KG1 (cell line): ENCODE measurements at places on chromosomes 16 and 17.

DNA sequence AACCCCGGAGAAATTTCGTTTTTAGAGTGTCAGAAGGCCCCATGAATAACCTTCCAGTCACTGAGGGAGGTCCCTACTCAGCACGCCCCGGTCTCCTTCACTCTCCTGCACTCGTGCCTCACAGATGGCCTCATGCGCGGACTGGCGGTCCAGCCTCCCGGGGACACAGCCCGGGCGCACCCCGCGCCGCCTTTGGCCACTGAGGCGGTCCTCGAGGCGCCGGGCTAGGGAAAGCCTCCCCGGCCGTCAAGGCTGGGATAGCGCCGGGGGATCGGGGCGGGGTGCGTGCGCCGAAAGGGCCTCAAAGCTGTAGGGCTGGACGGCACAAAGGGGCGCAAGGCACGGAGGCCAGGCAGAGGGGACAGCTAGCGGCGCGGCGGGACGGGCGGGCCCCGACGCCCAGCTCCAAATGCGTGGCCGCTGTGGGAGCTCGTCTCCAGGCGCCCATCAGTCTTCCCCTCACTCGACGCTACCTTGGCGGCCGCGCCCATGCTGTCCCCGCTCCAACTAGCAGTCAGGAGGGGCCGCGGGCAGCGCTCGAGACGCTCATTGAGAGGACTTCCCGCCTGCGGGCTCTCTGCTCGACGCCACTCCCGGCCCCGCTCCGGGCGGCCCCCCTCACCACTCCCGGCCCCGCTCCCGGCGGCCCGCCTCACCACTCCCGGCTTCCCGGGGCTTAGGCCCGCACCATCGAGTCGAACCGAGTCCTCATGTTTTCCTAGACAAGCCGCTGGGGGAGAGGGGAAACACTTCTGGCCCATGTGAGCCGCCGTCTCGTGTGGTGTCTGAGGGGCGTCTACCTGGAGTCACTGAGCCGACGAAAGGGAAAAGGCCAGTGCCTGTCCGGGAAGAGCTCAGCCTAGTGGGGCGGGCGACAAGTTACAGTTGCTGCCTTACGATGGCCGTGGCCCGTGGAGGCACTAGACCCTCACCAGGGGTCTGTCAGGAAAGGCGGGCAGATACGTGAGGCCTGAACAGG, at the start of gene USP6:
USP6 (plus strand) TSS at position 360 of the 979 bp plus-strand sequence. CDS start 14,336 bp downstream, outside the sequence.
- DNase-seq = no peak

GRCh38 chr16:5011637-5012036, 22.1 kb downstream of the NAGPA start:
- DNase-seq = no peak

DNA sequence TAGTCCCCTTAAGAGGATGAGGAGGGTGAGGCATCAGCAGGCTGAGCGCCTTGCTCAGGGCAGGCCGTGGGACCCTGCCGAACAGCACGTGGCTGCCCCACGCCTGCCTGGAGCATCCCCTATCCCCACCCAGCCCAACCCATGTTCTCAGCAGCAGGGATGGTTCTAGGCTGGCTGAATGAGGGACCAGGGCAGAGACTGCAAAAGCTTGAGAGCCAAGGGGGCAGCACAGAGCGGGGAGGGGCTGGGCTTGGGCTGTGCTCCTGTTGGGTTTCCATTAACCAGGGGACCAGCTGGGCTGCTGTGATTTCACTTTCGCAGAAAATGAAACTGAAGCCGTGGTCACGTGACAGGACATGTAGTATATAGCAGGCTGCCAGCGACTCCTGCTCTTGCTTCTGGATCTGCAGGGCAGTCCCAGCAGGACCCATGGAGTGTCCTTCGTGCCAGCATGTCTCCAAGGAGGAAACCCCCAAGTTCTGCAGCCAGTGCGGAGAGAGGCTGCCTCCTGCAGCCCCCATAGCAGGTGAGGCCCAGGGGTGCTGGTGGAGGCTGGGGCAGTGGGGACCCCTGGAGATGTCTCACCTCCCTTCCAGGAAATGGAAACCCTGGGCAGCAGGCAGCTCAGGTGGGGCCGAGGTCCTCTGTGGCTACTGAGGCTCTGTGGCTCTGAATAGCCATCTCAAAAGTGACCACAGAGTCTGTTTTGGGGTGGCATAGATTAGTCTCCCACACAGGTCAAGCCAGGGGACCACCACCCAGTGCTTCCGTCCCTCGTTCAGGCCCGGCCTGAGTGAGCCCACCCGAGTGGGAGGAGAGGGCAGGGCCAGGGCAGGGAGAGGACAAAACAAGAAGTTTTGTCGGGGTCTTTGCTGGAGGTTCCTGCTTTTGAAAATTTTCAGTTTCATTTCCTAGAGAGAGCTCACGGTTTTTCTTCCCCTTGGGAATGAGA, 2.9 kb downstream of the RNF213 start:
- peak; percentile 62 for DNase-seq

DNA sequence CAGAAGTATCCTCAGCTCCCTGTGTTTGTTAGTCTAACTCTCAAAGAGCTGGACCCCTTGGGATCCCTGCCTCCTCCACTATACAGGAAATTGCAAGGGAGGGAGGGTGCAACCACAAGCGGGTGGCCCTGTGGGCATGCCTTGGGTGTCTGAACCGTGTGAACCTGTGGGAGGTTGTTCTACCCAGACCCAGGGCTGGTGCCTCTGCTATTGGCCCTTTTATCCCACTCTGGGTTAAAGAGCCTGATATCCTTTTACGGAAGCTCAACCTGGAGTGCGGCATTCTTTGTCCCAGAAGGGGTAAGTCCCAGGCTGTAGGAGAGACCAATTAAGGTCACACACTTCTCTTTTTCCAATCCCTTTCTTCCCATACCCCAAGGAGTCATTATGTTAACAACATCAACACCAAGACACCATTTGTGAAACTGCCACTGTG, 53.4 kb downstream of the ARSG start:
- DNase-seq = no peak

- no peak for DNase-seq
Measured at GRCh38 chr16:49713770-49714169, 142.1 kb downstream of the ZNF423 start.

GRCh38 chr16:12016291-12016947, 39.9 kb downstream of the SNX29 start:
- no peak for DNase-seq

GRCh38 chr16:87535457-87535854, 42.6 kb upstream of the ZCCHC14 start:
- no peak for DNase-seq

- no peak for DNase-seq
Measured at GRCh38 chr16:75024594-75024993, 25.8 kb downstream of the ZNRF1 start.

GRCh38 chr17:49873466-49873865, 25.6 kb upstream of the TAC4 start:
- no peak for DNase-seq
